NCI-H1417 (cell line): ENCODE measurements at places on chromosomes 2 and 18.

DNA sequence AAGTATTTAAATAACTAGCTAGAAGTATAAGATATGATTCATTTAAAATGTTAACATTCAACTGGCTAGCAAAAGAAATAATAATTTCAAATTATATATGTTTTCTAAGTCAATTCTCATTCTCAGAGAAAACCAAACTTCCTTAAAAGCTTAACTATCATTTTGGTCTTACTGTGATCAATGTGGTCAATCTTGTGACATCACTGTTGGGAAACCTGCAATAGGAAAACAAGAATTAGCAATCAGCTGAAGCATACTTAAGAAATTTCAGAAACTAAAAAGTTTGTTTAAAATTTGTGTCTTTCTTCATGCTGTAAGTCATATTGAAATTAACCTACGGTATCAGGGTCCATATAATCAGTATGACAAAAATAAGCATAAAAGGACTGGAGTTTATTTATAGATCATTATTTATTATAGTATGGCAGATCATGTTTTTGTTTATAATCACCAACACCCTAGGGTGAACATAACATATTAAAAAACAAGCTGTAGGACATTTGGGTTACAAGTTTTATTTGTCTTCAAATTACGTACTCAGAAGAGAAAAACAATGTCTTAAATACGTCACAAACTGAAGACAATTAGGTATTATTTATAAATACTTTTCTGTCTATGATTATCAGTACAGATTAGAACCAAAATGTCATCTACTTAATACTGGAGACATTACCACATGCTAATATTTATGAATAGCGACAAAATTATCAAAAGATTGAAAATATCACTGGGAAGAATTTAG, 60.5 kb downstream of the BAZ2B start:
- no peak for DNase-seq

- DNase-seq: no peak
These were observed 3.4 kb upstream of the TEX51 start for GRCh38 chr2:126895336-126895735.

DNA sequence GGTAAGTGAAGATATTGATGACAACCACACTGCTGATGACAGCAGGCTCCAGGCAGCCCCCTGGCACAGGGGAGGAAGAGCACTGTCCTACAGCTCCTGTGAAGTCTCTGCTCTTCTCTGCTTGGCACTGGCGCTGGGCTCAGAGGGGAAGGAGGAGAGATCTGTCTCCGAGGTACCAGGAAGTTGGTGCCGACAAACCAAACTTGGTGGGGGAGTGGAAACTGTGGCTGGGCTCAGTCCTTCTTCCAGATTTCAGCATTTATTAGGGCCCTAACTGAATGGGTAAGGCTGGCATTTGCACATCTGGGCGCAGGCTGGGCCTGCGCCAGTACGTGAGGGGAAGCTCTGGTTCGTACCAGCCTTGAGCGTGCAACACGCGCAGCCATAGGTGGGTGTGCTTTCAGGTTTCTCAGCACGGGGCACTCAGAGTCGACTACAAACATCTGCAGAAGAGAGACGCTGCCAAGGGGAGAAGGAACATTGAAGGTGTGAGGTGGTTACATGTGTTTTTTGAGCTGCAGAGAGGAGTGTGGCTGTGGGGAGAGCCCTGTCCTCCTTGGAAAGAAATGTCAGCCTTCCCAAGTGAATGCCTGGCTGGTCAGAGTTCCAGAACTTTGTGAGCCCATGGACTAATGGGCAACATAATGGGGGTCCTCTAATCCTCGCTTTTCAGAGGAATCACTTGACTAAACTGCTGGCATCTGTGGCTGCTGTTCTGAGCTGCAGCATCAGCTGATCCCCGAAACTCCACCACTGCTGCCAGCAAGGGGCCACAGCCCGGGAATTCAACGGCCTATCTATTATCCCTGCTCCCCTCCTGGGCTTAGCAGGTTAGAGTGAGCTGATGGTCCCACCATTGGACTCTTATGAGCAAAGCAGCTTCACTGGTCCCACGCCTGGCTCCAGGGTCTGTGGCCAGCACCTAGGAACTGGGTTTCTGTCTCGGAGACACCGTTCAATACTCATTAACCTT, 55.2 kb upstream of the SEMA4C start:
- DNase-seq: no peak

DNA sequence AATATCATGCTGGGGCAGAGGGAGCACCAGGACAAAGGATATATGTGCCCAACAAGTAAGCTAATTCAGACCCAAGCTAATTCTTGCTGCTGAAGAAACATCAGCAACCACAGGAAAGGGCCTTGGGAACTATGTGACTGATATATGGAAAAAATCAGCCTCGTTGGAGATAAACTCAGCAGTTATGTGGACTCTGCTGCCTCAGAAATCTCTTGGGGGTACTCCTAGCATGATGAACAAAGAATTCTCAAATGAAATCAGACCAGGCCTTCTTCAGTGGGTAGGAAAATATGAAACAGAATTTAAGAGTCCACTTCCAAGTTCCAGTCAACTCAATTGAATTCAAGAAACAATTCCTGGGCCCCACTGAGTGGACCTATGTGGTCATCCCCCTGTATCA, 367.9 kb downstream of the TNS1 start:
- DNase-seq: no peak

DNA sequence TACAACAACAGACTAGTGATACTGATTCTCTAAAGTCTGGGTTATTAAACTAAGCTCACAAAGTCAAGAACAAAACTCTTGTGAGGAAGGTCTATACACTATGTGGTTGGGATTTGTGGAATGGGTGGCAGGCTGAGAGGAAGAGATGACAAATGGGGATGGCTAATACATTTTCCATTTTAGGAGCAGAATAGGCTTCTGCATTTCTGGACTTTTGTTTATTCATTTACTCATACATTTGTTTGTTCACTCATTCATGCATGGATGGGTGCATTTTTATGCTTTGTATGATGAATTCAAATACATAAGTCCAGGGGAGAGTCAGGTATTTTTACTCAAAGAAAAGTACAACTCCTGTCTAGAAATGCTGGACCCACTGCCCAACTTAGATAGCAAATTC, 637.4 kb upstream of the CDH2 start:
- DNase-seq: no peak

GRCh38 chr2:241703032-241703604, 1.3 kb downstream of the ING5 start:
- DNase-seq: no peak

- DNase-seq: no peak
These were observed 499.7 kb upstream of the KLHL29 start for GRCh38 chr2:22885245-22885644.

- no peak for DNase-seq
These were observed 52.0 kb downstream of the STAT1 start for GRCh38 chr2:190961918-190962487.

GRCh38 chr18:9743200-9744016, 35.3 kb downstream of the RAB31 start:
- DNase-seq: no peak

DNA sequence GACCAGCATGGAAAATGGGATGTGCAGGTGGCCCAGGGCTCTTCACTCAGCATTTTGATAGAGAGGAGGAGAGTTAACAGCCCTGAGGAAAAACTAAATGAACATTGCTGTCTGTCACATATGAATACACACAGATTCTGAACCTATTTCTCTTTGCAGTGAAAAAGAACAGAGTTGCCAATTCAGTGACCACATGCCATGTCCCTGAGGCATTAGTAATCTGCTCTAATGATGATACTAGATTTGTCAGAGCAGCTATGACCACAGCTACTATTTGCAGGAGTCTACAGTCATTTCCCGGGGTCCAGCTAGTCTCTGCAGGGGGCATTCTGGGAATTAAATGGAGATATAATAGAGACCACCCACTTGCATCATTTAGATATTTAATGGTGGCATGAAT, 267.6 kb downstream of the TMX3 start:
- no peak for DNase-seq

DNA sequence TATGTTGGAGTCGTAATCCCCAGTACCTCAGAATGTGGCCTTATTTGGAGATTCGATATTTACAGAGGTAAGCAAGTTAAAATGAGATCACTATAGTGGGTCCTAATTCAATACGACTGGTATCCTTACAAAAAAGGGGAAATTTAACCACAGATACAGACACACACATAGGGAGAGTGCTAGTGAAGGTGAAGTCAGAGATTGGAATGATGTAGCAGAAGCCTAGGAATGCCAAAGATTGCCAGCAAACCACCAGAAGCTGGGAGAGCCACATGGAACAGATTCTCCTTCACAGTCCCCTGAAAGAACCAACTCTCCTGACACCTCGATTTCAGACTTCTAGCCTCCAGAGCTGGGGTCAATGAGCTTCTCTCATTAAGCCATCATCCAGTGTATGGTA, 17.7 kb upstream of the ACTR3 start:
- no peak for DNase-seq

DNA sequence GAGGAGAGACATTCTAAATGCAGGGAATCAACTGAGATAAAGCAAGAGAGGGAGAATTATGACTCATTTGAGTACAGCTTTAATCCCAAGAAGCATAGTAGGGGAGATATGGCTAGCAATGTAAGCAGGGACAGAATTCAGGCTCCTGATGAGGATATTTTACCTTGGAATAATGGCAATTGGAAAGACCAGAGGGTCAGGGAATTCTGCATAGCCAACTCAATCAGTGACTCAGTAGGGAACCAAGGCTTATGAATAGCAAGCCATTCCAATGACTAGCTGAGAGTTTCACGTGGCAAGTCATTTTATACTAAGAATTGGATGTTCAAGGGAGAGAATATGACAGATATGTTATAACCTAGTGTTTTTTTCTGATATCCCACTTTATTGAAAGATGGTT, 563.8 kb upstream of the NETO1 start:
- no peak for DNase-seq

GRCh38 chr2:1989216-1989615, 244.9 kb upstream of the PXDN start:
- no peak for DNase-seq

- no peak for DNase-seq
These were observed 63.4 kb downstream of the ZNF516 start for GRCh38 chr18:76431437-76432273.

GRCh38 chr2:10848541-10848940, 36.0 kb upstream of the PDIA6 start:
- DNase-seq: peak; percentile 44

DNA sequence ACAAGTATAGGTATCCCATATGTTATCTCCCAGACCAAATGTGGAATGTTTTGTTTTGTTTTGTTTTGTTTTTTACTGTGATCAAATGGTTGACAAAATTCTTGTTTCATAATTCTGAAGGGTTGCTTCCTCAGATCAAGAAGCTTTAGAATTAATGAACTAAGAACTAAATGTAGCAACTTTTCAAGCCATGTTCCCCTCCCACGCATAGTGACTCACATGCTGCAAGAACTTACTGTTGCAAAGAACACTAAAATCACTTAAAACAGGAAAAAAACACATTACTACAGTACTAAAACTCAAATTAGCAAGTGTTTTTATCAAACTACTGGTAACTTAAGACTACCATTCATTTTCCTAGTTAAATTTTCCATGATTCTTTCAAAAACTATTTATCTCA, 30.6 kb downstream of the HNRNPLL start:
- DNase-seq: no peak

DNA sequence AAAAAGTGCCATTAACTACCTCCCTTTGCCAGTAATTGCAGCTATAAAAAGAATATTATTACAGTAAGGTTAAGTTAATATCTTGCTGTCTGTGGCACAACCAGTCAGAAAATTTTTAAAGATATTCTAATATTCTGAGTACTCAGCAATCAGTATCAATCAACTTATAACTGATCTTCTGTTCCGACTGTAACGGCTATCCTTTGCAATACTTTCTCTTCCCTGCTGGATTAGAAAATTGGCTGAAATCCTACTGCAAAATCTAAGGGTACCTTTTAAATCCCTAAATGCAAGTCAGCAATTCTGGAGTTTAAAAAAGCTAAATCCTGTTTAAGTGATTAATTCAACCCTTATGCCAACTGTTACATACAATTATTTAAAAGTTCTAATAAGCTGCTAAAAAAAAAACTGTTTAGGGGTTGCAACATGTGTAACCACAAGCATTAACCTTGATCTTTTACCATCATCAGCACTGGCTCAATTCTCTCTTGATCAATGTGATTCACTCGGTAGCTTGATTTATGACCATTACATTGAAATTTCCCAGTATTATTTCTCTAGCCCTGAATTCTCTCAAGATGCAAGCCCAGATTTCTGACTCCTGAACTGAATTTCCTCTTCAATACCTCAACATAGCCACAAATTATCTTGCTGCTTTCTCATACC, 20.5 kb downstream of the GAREM1 start:
- DNase-seq: no peak

GRCh38 chr2:48427552-48427951, 102.4 kb upstream of the STON1 start:
- no peak for DNase-seq

DNA sequence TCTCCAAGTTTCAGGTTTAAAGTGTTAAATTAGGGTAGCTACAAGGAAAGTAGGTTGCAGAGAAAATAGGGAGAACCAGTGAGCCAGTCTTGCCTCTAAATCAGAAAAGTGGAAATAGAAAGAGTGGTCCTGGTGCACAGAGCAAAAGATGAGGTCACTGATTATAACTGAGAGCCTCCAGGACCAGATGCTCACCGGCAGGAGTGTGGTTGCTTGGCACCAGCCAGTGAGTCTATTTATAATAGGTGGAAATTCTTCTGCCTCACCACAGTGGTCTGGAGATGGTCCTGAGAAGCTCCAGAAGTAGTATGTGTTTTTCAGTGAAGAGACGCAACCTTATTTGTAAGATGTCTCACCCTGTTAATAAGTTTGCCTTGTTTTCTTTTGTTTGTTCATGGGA, 373.9 kb upstream of the KCNJ3 start:
- no peak for DNase-seq

DNA sequence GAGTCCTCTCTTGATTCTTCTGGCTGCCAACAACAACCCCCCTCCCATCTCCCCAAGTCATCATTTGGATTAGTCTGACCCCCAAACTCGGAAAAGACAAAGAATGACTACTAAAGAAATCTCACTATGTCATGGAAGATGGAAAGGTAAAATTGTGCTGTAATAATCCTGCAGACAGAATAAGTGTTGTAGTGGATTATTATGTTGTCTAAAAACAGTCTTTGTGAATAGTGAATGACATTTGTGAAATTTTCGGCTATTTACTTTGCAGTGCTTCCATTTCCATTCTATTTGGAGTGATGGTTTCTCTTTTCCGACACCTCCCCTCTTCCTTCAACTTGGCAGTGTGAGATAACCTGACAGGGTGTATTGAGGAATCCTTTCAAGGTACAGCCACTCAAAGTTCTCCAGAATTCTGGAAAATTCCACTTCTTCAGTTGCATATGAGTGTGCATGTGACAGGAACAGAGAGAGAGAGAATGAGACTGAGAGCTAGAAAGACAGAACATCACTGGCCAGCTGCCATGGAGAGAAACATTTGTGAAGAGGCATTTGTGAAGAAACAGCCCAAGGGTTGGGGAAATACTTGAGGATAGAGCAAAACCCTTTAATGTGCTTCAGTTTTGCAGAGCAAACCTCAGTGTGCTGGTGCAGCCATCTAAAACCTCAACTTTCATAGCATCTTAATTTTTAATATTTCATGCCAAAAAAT, 141.9 kb upstream of the DLX2 start:
- no peak for DNase-seq

DNA sequence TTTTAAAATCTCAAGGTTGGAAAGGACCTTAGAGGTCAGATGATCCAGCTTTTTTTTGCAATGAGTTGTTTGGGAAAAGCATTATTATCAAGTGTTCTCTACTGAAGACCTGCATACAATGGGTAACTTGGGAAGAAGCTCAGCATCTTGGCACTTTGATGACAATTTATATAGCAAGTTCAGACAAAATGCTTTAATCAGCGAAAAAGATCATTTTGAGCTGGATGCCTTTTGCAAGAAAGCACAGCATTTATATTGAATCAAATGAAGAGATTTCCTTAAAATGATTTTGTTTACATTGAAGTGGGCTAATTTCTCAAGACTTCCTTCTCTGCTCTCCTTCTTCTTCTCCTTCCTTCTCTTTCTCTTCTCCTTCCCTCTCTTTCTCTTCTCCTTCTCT, 796.4 kb upstream of the CDH2 start:
- DNase-seq: no peak
